ENCODE measurements at places on chromosomes 2 and 18. TPM values are rescaled to one million over a fixed set of nuclear protein-coding genes. Genes with fewer than 3 reads are reported as not detected.

- no peak for DNase-seq
Observed at GRCh38 chr2:144508172-144508851, 11.6 kb downstream of the ZEB2 start.

DNA sequence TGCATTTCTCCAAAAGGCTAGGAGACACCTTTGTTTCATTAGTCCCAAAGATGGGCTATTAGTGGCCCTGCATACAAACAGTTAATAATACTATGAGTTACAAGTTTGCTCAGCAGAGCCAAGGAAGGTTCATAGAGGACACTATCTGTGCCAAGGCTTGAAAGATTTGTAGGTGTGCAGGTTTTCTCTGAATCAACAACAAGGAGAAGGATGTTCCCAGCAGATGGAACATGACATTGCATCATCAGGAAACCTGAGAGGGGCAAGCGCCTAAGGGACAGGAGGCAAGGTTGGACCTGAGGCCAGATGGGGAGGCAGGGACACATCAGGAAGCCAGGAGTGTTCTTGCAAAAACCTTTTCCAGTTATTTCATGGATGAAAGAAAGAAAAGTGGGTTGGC is 35.4 kb upstream of the STK17B start:
- DNase-seq, result no peak

DNA sequence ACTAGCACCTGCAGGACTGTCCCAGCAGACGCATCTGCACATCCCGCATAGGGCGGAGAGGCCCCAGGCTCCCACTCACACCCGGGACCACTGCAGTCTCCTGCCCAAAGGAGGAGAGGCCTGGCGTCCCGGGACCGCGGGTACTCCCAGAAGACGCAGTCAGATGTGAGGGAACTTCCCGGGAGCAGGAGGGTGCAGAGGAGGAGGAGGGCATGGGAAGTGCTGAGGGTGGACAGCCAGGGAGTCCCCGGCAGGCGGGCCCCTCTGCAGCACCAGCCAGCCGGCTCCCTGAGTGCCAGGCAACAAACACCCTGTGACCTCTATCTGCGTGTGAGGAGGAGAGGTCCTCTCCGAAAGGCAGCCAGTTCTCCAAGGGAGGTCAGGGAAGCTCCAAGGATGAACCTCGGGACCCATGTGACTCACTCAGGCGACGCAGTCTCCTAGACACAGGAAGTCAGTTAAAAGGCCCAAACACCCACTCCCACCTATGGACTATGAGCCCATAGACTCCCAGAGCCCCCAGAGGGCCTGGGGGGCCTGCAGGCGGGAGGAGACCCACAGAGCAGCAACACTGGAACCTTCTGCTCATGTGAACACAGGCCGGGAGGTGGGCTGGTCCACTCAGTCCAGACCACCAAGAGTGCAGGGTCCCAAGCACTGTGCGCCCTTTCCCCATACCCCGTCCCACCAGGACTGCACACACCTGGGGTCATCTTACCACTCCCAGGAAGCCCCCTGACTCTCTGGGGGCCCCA is 4.2 kb downstream of the PXDN start:
- no peak for DNase-seq

WNT6 gene
- 0.26 TPM for total RNA-seq

DNA sequence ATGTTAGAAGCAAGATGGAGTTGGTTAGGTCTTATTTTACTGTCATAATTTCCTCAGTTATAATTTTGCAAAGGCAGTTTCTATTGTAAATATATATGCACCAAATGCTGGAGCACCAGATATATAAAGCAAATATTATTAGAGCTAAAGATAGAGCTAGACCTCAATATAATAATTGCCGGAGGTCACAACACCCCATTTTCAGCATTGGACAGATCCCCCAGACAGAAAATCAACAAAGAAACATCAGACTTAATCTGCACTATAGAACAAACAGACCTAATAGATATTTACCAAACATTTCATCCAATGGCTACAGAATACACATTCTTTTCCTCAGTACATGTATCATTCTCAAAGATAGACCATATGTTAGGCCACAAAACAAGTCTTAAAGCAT is 115.2 kb downstream of the CABYR start:
- DNase-seq, result no peak

TRAF3IP1 gene
- 6.8 TPM for total RNA-seq

CD302 gene
- 1.0 TPM for total RNA-seq

- no peak for DNase-seq
Observed at GRCh38 chr2:94869552-94870439, 1.4 kb upstream of the TEKT4 start.

C2orf80 gene
- total RNA-seq, result not detected

DNA sequence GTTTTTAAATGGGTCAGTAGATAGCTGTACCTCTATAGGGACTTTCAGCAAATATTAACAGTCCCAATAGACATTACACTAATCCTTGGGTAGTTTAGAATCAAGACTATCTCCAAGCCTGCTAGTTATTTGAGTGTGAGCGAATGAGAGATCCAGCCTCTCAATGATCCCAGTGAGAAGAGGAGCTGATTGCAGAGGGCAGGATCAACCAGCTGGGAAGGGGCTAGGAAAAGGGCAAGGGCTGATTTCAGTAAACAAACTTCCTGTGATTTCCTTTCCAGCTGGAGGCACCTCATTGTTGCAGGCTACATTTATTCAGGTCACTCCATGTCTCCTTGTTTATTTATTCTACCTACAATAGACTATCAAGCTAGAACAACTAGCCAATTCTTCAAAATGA is 84.1 kb upstream of the CTNNA2 start:
- no peak for DNase-seq

ACADL gene
- not detected for total RNA-seq

DAPL1 gene
- total RNA-seq, result not detected

GRCh38 chr18:24500766-24501165 is 40.3 kb downstream of the HRH4 start:
- DNase-seq, result no peak

- no peak for DNase-seq
Observed at GRCh38 chr2:100113990-100114433, 28.4 kb downstream of the AFF3 start.

DNA sequence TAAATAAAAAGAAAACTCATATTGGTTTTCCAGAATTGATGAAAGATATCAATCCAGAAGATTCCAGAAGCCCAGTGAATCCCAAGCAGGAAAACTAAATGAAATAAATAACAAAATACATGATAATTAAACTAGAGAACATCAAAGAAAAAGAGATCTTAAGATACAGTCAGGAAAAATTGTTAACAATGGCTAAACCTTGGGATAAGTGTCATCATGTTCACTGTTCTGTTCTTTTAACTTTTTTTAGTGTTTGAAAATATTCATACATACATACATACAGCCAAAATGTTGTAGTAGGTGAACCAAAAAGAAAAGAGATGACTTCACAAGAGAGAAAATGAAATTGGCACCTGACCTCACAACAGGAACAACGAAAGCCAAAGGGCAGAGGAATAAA is 72.2 kb upstream of the MYCN start:
- DNase-seq, result no peak

SOCS6 gene
- total RNA-seq, result 1.5 TPM

RIT2 gene
- not detected for total RNA-seq

DNA sequence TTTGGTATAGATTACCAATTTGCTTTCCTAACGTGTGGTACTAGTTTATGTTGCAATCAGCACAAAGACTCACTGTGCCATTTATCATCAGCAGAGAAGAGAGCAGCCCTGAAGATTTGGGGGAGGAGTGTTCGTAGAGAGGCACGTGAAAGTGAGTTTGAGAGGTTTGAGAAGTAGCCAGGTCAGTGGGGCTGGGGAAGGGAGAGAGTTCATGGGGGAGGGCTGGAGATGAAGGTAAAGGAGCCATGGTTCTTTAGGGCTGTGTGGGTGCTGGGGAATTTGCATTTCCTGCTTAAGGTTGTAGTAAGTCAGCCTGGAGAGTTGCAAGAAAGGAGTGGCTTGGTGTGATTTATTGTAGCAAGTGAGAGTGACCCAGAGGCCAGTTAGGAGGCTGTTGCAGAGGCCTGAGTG is 172.1 kb downstream of the NEDD4L start:
- no peak for DNase-seq

MLPH gene
- not detected for total RNA-seq

- no peak for DNase-seq
Observed at GRCh38 chr2:126685629-126686028, 29.7 kb downstream of the GYPC start.

Data from CD4-positive, alpha-beta memory T cell (primary cell).